RPMI8226 (cell line): ENCODE measurements at places on chromosomes 11 and 22.

DNA sequence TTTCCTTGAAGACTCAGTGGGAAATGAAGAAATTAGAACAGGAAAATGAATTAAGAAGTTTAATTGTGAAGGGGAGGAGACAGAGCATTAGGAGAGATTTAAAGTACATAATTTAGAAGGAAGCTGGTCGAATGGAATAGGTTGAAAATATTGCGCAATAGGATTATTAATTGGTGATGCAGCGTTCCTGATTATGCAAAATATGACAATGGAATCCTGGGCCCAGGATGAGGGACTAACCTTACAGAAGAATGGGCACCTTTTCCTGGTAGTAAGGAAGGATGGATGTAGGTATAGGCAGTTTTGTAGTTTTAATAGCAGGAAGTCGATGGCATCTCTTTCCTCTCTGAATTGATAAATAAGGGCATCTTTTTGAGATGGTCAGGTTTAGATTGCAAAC lies 7.8 kb downstream of the TTC12 start:
- DNase-seq, result no peak

GRCh38 chr11:43197379-43197778 lies 114.4 kb upstream of the API5 start:
- no peak for DNase-seq

GRCh38 chr11:74956397-74957015 lies 7.4 kb downstream of the SPCS2 start:
- no peak for DNase-seq

DNA sequence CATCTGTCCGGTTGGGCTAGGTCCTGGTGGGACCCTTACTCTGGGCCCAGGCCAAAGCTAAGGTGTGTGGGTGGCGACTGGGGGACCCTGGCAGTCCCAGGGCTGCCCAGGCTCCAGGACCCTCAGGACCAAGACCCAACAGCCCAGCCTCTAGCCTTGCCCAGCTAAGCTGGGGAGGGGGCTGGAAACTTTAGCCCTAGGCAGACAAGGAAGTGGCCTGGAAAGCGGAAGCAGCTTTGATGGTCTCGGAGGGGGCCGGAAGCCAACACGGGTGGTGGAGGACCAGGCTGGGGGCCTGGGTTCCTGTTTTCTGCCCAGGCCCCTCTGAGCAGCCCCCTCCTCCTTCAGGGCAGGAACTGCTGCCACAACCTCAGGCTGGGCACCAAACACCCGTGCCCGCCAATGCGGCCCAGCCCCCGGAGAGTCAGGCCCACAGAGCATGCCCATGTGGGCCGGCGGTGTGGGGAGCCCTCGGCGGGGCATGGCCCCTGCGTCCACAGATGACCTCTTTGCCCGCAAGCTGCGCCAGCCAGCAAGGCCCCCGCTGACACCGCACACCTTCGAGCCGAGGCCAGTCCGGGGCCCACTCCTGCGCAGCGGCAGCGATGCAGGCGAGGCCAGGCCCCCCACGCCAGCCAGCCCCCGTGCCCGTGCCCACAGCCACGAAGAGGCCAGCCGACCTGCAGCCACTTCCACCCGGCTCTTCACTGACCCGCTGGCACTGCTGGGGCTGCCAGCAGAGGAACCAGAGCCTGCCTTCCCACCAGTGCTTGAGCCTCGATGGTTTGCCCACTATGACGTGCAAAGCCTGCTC lies 2.8 kb downstream of the SIPA1 start:
- no peak for DNase-seq

GRCh38 chr22:49768077-49768910 lies 59.4 kb downstream of the BRD1 start:
- DNase-seq, result no peak

- DNase-seq, result no peak
Measured at GRCh38 chr11:4194889-4195288, 100.3 kb downstream of the RRM1 start.

GRCh38 chr11:113331441-113331840 lies 17.1 kb downstream of the TTC12 start:
- no peak for DNase-seq
